Heart left ventricle (tissue), 16 donors: ENCODE measurements at places on chromosomes 13 and 19. TPM values are rescaled to one million over a fixed set of nuclear protein-coding genes. Genes with fewer than 3 reads are reported as not detected.

- H3K27me3 ChIP-seq, result no peaks in the 10 kb centered on the region
- H3K4me1 ChIP-seq, result no peaks in the 10 kb centered on the region
- peaks cover 28% of the 10 kb centered on the region for H3K36me3 ChIP-seq
- no peak for DNase-seq
Observed at GRCh38 chr19:48379058-48379457, 12.3 kb downstream of the KDELR1 start.

- H3K27me3 ChIP-seq, result no peaks in the 10 kb centered on the region
- no peak overlapping the region for H3K4me3 ChIP-seq
- no peak for DNase-seq
- H3K4me1 ChIP-seq, result no peaks in the 10 kb centered on the region
- no peak overlapping the region for H3K27ac ChIP-seq
Observed at GRCh38 chr19:13965377-13965896, 13.1 kb downstream of the DCAF15 start.

DNA sequence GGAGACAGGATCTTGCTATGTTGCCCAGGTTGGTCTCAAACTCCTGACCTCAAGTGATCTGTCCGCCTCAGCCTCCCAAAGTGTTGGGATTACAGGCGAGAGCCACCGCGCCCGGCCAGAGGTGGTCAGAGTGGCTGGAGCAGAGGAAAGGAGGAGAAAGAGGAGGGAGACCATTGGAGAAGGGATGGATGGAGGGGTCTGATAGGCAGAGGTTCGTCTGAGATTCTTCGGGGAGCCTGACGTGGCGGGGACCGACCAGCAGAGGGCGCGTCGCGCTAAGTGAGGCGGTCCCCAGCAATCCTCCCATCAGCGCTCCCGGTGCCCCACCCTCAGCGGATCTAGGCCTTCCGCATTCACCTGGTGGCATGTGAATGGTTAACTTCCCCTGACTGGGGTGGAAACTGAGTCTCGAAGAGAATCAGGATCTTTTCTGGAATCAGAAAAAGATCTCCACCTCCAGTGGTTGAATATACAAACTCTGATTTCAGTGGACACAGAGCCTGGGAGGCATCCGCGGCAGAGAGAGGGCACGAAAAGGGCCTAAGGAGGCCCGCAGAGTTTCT lies 8.8 kb downstream of the GTPBP3 start:
- peaks cover 4% of the 10 kb centered on the region for H3K36me3 ChIP-seq
- H3K4me3 ChIP-seq, result no peak overlapping the region
- H3K27me3 ChIP-seq, result no peaks in the 10 kb centered on the region
- peak; percentile 74 for DNase-seq
- H3K4me1 ChIP-seq, result peaks cover 30% of the 10 kb centered on the region

DNA sequence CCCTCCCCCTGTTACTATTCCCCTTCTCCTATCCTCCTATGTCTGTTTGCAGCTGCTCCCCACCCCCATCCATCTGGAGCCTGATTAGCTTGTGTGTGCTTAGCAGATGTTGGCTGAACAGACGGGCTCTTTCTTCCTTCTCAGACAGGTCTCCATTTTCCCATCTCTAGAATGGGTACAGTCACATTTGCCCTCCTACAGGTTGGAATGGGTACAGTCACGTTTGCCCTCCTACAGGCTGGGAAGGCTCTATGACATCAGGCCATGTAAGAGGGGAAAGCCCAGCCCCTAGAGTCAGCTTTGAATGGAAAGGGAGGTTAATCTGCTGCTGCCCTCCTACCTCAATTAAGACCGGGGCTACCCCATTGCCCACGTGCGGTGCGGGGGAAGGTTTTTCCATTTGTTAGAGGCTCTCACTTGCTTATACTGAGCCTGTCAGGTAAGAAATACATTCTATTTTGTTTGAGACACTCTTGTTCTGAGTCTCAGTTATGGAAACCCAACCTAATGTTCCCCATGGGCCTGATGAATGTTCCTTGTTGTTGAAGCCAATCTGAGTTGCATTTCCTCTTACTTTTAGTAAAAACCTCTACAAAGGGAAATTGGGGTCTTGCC lies 2.2 kb upstream of the CLEC17A start:
- no peak overlapping the region for H3K4me3 ChIP-seq
- no peak overlapping the region for H3K27ac ChIP-seq
- no peaks in the 10 kb centered on the region for H3K36me3 ChIP-seq
- H3K4me1 ChIP-seq, result no peaks in the 10 kb centered on the region
- no peaks in the 10 kb centered on the region for H3K27me3 ChIP-seq

GRCh38 chr19:41935760-41936415 lies 7.6 kb upstream of the ERFL start:
- no peak for DNase-seq
- no peaks in the 10 kb centered on the region for H3K36me3 ChIP-seq
- no peaks in the 10 kb centered on the region for H3K4me1 ChIP-seq
- H3K27ac ChIP-seq, result no peak overlapping the region
- peaks cover 77% of the 10 kb centered on the region for H3K27me3 ChIP-seq

GRCh38 chr13:48393698-48394085 lies 19.2 kb downstream of the LPAR6 start:
- no peak for DNase-seq
- H3K4me3 ChIP-seq, result no peak overlapping the region
- no peaks in the 10 kb centered on the region for H3K27me3 ChIP-seq
- H3K4me1 ChIP-seq, result peaks cover 14% of the 10 kb centered on the region
- peaks cover 16% of the 10 kb centered on the region for H3K36me3 ChIP-seq

DNA sequence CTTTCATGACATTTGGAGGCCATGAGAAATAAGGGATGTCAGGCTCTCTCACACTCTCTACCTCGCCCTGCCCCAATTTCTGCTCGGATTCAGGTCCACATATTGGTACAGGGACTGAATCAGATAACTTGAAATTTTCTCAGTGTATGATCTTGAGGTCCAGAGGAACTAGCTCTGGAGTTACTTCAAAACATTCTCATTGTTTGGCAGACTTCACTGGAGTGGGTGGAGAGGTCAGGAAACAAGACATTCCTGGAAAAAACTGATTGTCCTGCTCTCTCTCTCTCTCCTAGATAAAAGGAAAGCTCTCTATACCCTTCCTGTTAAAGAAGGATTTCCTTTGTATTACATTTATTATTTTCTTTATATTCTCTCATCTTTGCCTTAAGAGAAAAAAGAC lies 428.1 kb upstream of the DACH1 start:
- H3K36me3 ChIP-seq, result no peaks in the 10 kb centered on the region
- H3K4me1 ChIP-seq, result no peaks in the 10 kb centered on the region
- H3K4me3 ChIP-seq, result no peak overlapping the region
- H3K27ac ChIP-seq, result no peak overlapping the region
- DNase-seq, result no peak
- no peaks in the 10 kb centered on the region for H3K27me3 ChIP-seq

DNA sequence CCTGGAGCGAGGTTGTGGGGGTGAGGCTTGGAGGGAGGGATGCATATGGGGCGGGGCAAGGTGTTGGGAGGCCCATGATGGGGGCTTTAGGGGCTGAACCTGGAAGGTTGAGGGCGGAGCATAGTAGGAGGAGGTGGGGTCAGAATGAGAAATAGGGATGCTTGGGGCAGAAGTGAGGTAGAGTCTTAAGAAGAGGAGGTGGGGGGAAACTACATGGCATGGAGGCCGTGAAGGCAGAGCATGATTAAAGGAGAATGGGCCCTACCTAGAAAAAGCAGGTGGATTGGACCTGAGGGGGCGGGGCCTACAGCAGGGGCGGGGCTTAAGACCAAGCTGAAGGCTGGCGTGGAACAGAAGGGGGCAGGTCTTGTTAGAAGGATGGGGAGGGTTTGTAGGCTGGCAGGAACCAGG lies 799 bp downstream of the NR1H2 start:
- H3K27me3 ChIP-seq, result no peaks in the 10 kb centered on the region
- no peak overlapping the region for H3K27ac ChIP-seq
- DNase-seq, result no peak
- H3K36me3 ChIP-seq, result peaks cover 48% of the 10 kb centered on the region
- H3K4me1 ChIP-seq, result peaks cover 10% of the 10 kb centered on the region

DNA sequence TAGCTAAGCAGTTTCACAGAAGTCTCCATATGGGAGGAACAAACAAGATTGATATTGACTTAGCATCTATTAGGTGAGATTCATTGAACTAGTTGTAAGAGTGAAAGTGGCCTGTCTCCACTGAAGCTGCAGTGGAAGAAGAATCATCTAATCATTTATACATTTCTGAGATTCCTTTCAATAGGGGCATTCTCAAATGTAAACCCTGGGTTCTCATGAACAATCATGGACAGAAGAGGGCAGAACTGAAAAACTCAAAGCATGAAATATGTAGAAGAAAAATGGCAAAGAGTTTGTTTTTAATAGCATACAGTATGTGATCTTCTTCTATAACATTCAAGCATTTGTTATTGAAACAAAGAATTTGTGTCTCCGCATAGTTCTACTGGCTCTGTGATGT lies 17.6 kb upstream of the POSTN start:
- H3K27ac ChIP-seq, result no peak overlapping the region
- no peaks in the 10 kb centered on the region for H3K27me3 ChIP-seq

DNA sequence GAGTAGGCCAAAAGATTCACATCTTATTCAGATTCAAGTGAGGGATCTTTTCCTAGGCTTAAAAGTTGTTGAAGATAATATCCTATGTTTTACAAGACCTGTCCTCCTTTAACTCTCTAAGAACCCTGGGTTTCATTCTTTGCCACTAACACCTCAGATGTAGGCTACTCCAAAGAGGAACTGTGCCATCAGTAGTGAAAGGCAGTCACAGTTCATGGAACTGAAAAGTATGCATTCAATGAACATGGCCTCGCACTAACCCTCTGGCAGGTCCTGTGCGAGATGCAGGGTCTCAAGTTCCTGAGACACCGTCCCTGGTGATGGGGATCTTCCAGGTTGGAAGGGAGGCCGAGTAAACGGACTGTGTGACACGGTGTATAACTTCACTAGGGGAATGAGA lies 4.3 kb downstream of the LGALS14 start:
- H3K36me3 ChIP-seq, result no peaks in the 10 kb centered on the region
- no peak overlapping the region for H3K4me3 ChIP-seq
- no peaks in the 10 kb centered on the region for H3K4me1 ChIP-seq
- H3K27me3 ChIP-seq, result peaks cover 7% of the 10 kb centered on the region
- DNase-seq, result no peak

ADGRE1 gene
- not detected for total RNA-seq

ELANE gene
- total RNA-seq, result 0.42 TPM

ZNF491 gene
- 2.5 TPM for total RNA-seq
